Cortex of kidney (tissue), 1 donor: ENCODE measurements at places on chromosomes 16 and 17.

DNA sequence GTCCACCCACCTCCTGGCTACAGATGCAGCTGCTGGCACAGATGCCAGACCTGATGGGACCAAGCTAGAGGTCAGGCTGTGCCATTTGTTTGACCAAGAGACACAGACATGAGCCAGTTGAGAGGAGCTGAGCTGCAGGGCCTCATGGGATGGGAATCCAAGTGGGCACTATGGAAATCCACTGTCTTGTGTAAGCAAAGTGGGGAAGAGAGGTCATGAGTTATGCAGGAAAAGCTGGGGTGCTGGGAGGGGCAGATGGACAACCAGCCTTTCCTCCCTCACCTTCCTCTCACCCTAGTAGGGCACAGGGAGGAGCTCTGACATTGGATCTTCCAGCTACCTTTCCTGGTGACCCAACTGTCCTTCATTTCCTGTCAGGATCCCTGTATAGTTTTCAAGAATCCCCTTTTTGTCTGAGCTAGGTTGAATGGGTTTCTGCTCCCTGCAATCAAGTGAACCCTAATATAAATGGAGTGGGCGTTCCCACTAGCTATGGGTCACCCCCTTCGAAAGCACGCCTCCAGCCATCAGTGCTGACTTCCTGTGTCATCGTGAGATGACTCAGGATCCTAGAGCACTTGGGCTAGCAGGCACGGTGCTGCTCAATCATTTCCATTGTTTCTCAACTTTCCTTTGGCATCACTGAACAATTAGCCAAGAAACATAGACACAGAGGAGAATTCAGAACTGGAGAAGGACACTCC is 13.6 kb downstream of the ATPAF2 start:
- DNase-seq: no peak

- DNase-seq: no peak
Observed at GRCh38 chr17:65704731-65705130, 143.3 kb upstream of the AXIN2 start.

- no peak for DNase-seq
Observed at GRCh38 chr16:81514568-81515258, 70.1 kb downstream of the CMIP start.

DNA sequence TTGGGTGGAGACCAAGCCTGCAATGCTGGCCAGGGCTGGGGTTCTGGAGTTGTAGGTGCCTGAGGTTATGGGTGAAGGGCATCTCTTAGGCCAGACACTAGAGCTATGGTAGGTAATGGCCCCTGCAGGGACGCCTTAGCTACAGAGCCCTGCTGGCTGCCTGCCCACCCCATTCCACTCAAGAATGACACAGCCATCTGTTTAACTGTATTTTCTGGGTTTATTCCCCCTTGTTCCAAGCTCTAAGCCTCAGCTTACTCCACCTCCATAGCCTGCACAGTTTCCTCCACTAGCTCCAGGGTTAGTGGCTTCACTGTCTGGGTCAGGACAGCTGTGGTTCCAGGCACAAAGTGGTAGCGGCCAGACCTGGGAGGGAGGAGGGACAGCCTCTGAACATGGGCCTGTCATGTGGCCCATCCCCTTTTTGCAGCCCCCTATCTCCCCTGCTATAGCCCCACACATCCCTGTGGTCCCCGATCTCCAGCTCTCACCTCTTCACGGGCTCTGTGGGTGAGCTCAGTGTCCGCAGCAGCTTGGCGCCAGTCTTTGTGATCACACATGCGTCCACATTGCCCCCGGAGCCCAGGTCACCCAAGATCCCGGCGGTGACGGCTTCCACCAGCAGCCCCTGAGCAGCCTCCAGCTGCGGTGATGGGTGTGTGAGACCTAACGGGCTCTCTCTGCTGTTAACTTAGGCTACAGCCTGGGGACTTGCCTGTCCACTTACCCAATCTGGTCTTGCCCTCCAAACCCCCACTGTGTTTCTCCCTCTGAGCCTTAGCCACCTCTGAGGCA is 2.1 kb downstream of the PSMB10 start:
- DNase-seq: no peak

- DNase-seq: no peak
Observed at GRCh38 chr17:57442401-57442823, 186.1 kb downstream of the MSI2 start.
